Mammary microvascular endothelial cell (primary cell): ENCODE measurements at places on chromosomes 7 and 10. TPM values are rescaled to one million over a fixed set of nuclear protein-coding genes. Genes with fewer than 3 reads are reported as not detected.

Gene DYDC1
- total RNA-seq: not detected in 2 replicates

Gene GATA3
- under 0.01 and 0.39 TPM in 2 replicates for total RNA-seq

Gene LIPF
- total RNA-seq: not detected in 2 replicates

Gene FLNC
- total RNA-seq: 180 and 210 TPM in 2 replicates

Gene DMTF1
- 19.1 and 23.6 TPM in 2 replicates for total RNA-seq

Gene SFMBT2
- 1.6 and 1.8 TPM in 2 replicates for total RNA-seq

Gene ELN
- total RNA-seq: 0.25 and 1.8 TPM in 2 replicates

Gene ITPRID1
- not detected in 2 replicates for total RNA-seq

Gene TCERG1L
- not detected in 2 replicates for total RNA-seq

Gene CHAT
- total RNA-seq: not detected in 2 replicates
